Tracheal epithelial cell (primary cell): ENCODE measurements at places on chromosomes 4 and X. TPM values are rescaled to one million over a fixed set of nuclear protein-coding genes. Genes with fewer than 3 reads are reported as not detected.

The CHRDL1 gene
- 6.3 TPM in 1 of 2 replicates, not detected in the other for total RNA-seq

The DCAF16 gene
- 19.2 and 21.7 TPM in 2 replicates for total RNA-seq

The FAM53A gene
- 1.9 and 3.6 TPM in 2 replicates for total RNA-seq

The CSAG3 gene
- total RNA-seq: not detected in 2 replicates

The FAM114A1 gene
- total RNA-seq: 50.1 and 118 TPM in 2 replicates

The PNMA6A gene
- 0.43 and 0.48 TPM in 2 replicates for total RNA-seq

The SRPK3 gene
- under 0.01 and 0.43 TPM in 2 replicates for total RNA-seq

The DSPP gene
- not detected in 2 replicates for total RNA-seq

The SASH3 gene
- total RNA-seq: not detected in 2 replicates

The MAGT1 gene
- 70.8 and 86.3 TPM in 2 replicates for total RNA-seq

The SLITRK4 gene
- 5.3 TPM in 1 of 2 replicates, not detected in the other for total RNA-seq

The REELD1 gene
- total RNA-seq: not detected in 2 replicates

The IL15 gene
- total RNA-seq: 1.3 and 5.5 TPM in 2 replicates

The COL4A5 gene
- 71.8 and 80.7 TPM in 2 replicates for total RNA-seq

The EPGN gene
- 5.8 and 13.5 TPM in 2 replicates for total RNA-seq

The NFXL1 gene
- 7.2 and 11.5 TPM in 2 replicates for total RNA-seq

The GDPD2 gene
- total RNA-seq: under 0.01 TPM in 1 of 2 replicates, not detected in the other

The MAP7D2 gene
- under 0.01 and 0.24 TPM in 2 replicates for total RNA-seq

The RBM47 gene
- 66.3 and 70.5 TPM in 2 replicates for total RNA-seq

The BTC gene
- total RNA-seq: 0.64 and 3.1 TPM in 2 replicates

The SMIM10L2A gene
- 2.2 and 5.5 TPM in 2 replicates for total RNA-seq

The MAGEA6 gene
- total RNA-seq: not detected in 2 replicates

The MGARP gene
- total RNA-seq: 0.48 TPM in 1 of 2 replicates, not detected in the other

The PAGE3 gene
- total RNA-seq: not detected in 2 replicates

The ARX gene
- total RNA-seq: not detected in 2 replicates

The SSX3 gene
- total RNA-seq: not detected in 2 replicates

The MAGEB17 gene
- not detected in 2 replicates for total RNA-seq

The MAGEC2 gene
- not detected in 2 replicates for total RNA-seq
